Fibroblast of the aortic adventitia (primary cell): ENCODE measurements at places on chromosomes 1 and 21.

- DNase-seq, result no peak
These were observed 401.5 kb downstream of the DSCAM start for GRCh38 chr21:40445349-40445921.

DNA sequence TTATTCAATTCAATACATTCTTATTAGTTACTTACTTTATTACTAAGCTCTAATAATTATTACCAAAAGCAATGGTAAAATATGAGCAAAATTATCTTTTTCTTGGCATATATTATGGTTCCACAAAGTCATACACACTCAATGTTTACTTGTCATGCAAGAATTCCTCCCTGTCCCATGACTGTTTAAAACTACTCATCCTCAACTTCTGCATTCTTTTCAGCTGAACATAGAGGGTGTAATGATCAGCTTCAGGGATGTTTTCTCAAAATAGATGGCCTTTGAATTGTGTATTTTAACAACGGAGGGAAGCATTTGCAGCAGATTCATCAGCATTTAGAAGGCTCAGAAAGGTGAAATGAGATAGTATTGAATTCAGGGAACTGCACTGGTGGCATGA is 499.0 kb downstream of the RWDD3 start:
- DNase-seq, result no peak

- no peak for DNase-seq
These were observed 15.5 kb upstream of the CCDC27 start for GRCh38 chr1:3736708-3737107.

- no peak for DNase-seq
These were observed 29.6 kb upstream of the PHGDH start for GRCh38 chr1:119682141-119682540.

DNA sequence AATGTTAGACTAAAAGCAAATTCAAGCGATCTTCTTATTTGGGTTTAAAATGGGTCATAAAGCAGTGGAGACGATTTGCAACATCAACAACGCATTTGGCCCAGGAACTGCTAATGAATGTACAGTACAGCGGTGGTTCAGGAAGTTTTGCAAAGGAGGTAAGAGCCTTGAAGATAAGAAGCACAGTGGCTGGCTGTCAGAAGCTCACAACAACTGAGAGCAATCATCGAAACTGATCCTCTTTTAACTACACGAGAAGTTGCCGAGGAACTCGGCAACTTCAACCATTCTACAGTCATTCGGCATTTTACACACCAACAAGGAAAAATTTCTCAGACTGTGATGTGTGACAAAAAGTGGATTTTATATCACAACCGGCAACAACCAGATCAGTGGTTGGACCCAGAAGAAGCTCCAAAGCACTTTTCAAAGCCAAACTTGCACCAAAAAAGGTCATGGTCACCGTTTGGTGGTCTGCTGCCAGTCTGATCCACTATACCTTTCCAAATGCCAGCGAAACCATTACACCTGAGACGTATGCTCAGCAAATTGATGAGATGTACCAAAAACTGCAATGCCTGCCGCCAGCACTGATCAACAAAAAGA is 47.9 kb downstream of the ASH1L start:
- DNase-seq, result no peak

- no peak for DNase-seq
These were observed 9.8 kb downstream of the ERRFI1 start for GRCh38 chr1:8016210-8016894.

GRCh38 chr1:160618763-160619274 is 28.0 kb downstream of the SLAMF1 start:
- no peak for DNase-seq

DNA sequence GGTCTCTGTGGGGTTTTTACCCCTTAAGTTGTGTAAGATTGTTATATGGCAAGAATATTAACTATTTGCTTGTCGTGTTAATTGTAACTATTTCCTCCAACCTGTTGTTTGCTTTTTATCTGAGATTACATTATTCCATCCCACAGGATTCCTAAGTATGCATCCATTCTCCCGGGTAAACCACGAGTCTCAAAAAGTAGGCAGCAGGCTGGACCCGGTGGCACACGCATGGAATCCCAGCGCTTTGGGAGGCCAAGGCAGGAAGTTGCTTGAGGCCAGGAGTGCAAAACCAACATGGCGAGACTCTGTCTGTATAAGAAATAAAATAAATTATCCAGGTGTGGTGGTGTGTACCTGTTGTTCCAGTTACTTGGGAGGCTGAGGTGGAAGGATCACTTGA is 12.6 kb upstream of the RSPO1 start:
- DNase-seq, result no peak

DNA sequence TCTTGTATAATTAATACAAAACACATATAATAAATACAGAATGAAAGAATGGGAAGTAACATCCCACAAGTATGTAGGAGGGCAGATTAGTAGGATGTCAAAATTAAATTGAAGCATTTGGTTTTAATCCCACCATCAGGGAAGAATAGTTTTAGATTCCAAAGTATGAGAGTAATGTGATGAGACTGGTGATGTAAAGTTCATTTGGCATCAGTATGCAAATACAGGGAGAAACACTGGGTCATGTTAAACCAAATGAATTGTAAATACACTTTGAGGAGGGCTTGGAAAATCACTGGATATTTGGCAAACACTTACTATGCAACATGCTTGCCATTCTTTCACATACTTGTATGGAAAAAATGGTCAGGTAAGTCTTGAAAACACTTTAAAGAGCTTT is 358.8 kb downstream of the DPYD start:
- DNase-seq, result peak; percentile 56

GRCh38 chr1:193569096-193569982 is 382.9 kb upstream of the B3GALT2 start:
- DNase-seq, result peak; percentile 53

DNA sequence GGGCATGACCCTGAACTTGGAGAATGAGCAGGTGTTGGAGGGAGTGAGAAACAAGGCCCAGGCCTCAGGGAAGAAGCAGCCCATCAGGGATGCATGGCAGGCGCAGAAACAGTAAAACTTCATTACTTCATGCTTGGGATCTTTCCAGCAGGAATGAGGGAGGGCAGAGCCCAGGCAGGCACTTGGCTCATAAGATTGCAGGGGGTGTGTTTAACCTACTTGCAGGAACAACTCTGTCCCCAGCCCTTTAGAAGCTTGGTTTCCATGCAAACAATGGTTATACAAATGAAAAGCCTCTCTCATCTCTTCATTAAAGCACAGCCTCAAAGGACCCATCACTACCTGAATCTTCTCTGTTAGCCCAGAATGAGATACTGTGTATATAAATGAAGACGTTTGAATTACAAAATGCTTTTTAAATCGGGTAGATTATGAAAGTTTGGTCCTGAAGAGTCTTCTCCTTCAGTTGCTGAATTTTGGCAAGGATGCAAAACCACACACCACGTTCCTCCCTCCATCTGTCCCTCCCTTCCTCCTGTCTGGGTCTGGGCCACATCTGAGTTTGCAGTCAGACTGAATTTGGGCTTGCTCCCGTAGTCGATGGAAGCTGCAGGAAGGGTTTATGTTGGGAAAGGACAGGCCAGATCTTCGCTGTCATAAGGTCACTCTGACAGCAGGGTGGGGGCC is 154.4 kb upstream of the KLHDC7A start:
- DNase-seq, result no peak

DNA sequence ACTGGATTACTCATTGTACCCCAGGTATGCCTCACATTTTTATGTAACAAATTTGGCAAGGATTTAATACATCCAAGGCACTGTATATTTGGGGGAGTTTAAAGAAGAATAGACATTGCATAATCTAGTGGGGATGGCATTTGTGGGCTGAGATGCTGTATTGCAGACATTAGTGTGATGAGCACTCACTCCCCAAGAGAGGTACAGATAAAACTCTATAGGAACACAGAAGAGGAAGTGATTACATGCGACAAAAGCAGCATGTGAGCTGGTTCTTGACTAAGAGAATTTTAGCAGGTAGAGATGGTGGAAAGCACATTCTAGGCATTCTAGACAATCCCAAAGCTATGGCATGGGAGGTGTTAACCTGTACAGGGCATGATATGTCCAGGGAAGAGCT is 24.2 kb upstream of the CDC14A start:
- no peak for DNase-seq

GRCh38 chr1:198499588-198499987 is 40.9 kb downstream of the ATP6V1G3 start:
- peak; percentile 37 for DNase-seq

- DNase-seq, result no peak
These were observed 14.5 kb upstream of the BACE2 start for GRCh38 chr21:41153443-41153842.

DNA sequence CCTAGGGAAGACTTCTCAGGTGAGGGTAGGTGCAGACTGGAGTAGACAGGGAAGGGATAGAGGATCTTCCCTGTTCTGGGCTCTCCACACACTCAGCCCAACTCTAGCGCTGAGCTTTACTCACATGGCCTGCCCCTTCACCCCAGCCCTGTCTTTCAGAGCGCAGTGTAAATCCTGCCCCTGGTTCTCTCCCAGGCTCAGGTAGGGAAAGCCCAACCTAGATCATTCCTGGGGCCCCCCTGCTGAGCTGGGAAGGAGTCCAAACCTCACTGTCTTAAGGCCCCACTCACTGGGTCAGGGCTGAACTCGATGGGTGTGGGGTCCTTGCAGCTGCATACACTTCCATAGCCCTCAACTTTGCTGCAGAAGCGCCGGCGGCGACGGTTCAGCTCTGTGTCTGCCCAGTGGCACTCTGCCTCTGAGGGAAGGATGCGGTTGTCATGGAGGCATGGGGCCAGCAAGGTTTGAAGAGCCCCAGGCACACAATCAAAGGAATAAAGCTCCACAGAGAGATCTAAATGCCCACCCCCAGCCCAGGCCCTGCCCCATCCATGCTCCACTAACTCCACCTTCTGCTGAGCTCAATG is 4.2 kb downstream of the POMGNT1 start:
- no peak for DNase-seq

- DNase-seq, result no peak
These were observed 716 bp upstream of the HPDL start for GRCh38 chr1:45325851-45326506.

- DNase-seq, result peak; percentile 73
These were observed 219.2 kb downstream of the RERE start for GRCh38 chr1:8598060-8598724.

DNA sequence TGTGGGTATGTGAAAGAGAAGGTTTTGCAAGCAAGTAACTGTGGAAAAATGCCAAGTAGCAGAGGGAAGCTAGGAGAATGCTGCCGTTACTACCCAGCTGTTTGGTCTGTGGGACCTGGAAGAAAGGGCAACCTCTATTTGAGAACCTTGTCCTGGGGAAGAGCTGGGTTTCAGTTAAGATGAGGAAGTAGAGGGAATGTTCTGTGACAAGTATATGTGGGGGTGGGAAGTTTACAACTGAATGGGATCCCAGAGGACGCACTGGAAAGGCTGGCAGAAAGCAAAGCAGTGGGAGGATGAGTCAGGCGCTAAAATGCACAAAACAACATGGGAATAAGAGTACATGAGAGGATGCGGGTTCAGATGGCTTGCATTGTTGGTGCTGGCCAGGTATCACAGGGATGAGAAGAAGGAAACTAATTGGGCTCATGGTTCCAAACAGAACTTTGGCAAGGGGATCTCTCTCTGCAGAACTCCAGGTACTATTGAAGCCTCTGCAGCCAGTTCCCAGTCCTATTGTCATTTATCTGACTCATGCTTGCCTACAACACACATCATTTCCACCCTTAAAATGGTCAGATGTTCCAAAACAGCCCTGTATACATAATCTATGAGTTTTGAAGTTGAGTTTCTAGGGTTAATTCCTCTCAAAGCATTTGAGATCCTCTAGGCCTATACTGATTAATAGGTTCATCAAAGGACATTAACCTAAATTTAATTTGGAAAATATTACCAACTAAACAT is 88.5 kb upstream of the VAV3 start:
- DNase-seq, result peak; percentile 16

GRCh38 chr21:34510148-34511142 is 1.6 kb downstream of the KCNE1 start:
- DNase-seq, result peak; percentile 69

DNA sequence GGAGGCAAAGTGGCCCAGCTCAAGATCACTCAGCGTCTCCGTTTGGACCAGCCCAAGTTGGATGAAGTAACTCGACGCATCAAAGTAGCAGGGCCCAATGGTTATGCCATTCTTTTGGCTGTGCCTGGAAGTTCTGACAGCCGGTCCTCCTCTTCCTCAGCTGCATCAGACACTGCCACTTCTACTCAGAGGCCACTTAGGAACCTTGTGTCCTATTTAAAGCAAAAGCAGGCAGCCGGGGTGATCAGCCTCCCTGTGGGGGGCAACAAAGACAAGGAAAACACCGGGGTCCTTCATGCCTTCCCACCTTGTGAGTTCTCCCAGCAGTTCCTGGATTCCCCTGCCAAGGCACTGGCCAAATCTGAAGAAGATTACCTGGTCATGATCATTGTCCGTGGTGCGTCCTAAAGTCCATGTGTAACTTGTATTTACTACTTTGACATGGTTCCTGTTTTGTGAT is 2.7 kb downstream of the RBM15 start:
- DNase-seq, result no peak
